ENCODE measurements at places on chromosomes 3 and 15. TPM values are rescaled to one million over a fixed set of nuclear protein-coding genes. Genes with fewer than 3 reads are reported as not detected.

- H3K27me3 ChIP-seq: no peaks in the 10 kb centered on the region
- H3K27ac ChIP-seq: no peak overlapping the region
- no peak overlapping the region for H3K4me3 ChIP-seq
- H3K4me1 ChIP-seq: no peaks in the 10 kb centered on the region
These were observed 166.0 kb downstream of the DPH6 start for GRCh38 chr15:35379972-35380371.

DNA sequence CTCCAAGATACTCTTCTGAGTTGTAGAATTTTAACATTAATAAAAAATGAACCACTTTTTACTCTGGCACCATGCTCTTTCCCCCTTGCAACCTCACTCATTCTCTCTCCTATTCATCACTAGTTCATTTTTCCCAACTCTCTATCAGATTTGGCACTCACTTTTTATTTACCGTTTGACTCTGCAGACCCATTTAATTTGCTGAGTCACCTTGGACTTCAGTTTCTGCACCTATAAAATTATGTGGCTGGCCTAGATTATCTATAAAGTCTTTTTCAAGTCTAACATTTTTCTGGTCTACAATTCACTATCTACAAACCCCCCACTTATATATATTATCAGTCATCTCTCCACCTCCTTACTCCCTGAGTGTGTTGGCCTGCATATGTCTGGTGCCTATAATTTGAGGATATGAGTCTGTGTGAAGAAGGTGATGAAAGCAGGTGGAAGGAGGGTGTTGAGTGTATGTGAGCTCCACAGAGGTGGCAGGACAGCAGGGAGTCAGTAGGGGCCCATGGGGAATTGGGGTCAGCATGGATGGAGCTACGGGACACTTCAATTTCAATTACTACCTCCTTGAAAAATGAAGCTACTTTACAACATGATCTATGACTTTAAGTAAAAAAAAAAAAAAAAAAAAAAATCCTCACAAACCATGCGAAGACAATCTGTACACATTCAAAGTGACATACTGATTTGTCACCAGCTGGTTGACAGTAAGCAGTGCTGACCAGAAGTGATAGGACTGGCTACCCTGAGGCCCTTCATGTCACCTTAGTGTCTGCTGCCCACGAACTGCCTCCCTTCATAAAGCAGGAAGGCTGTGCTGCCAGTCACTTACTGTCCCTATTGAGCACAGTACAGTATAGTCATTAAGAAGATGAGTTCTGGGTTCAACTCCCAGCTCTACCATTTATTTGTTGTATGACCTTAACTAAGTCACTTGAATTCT is 334.2 kb upstream of the IL12A start:
- H3K4me3 ChIP-seq: no peak overlapping the region
- H3K4me1 ChIP-seq: no peaks in the 10 kb centered on the region
- H3K27me3 ChIP-seq: no peaks in the 10 kb centered on the region
- H3K36me3 ChIP-seq: no peaks in the 10 kb centered on the region
- no peak overlapping the region for H3K27ac ChIP-seq

DNA sequence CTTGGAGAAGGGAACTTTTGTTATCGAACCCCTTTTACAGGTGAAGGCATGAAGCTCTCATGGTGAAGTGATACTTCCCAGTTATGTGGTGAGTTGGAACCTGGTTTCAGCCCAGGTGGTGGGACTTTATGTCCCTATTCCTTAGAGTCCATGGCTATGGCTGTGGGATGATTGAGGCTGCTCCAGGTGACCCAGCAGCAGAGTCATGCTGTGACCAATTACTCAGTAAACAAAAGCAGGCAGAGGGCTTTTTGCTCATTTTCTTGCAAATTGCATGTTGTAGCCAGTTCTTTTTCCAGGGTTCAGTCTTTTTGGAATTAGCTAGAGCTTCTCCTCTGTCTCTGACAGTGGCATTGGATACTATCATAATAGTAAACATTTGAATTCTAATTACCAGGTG is 70.7 kb downstream of the CACNA2D3 start:
- no peaks in the 10 kb centered on the region for H3K4me1 ChIP-seq
- H3K36me3 ChIP-seq: no peaks in the 10 kb centered on the region
- no peak for DNase-seq
- H3K27ac ChIP-seq: no peak overlapping the region

DNA sequence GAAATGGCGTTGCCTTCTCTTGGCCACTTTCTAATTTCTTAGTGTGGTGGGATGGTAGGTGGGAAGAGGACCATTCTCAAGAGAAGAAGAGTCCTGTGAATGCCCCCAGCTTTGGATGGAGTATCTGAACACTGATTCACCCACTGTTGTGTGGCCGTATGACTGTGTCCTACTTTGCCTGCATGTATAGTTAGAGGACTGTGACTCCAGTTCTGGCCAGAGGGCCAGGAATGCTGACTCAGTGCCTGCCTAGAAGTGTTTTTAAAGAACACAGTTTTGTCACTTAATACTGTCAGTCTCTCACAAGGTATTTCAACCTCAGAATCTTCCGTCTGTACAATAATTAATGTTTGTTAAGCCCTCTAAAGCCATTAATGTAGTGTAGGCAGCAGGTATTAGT is 2.1 kb downstream of the SEC61A1 start:
- peaks cover 52% of the 10 kb centered on the region for H3K36me3 ChIP-seq
- H3K27me3 ChIP-seq: no peaks in the 10 kb centered on the region
- H3K4me3 ChIP-seq: peak overlapping the region; percentile 98

The TATDN2 gene
- 15.6 TPM for total RNA-seq

GRCh38 chr3:31495971-31496665 is 36.6 kb upstream of the STT3B start:
- no peaks in the 10 kb centered on the region for H3K36me3 ChIP-seq
- H3K4me1 ChIP-seq: no peaks in the 10 kb centered on the region
- no peak overlapping the region for H3K4me3 ChIP-seq
- DNase-seq: no peak
- H3K27me3 ChIP-seq: no peaks in the 10 kb centered on the region
